ENCODE measurements at places on chromosomes 2 and 18. TPM values are rescaled to one million over a fixed set of nuclear protein-coding genes. Genes with fewer than 3 reads are reported as not detected.

PLCD4 gene
- 0.43 TPM for total RNA-seq

MTIF2 gene
- total RNA-seq: 49.6 TPM

C2orf80 gene
- not detected for total RNA-seq

TEX51 gene
- not detected for total RNA-seq

IL36B gene
- total RNA-seq: not detected

TNFRSF11A gene
- 1.1 TPM for total RNA-seq

C1QL2 gene
- not detected for total RNA-seq

LIPG gene
- total RNA-seq: not detected

Data from Right ventricle myocardium inferior (tissue), 1 donor.